ENCODE measurements at places on chromosomes 3 and 15. TPM values are rescaled to one million over a fixed set of nuclear protein-coding genes. Genes with fewer than 3 reads are reported as not detected.

DNA sequence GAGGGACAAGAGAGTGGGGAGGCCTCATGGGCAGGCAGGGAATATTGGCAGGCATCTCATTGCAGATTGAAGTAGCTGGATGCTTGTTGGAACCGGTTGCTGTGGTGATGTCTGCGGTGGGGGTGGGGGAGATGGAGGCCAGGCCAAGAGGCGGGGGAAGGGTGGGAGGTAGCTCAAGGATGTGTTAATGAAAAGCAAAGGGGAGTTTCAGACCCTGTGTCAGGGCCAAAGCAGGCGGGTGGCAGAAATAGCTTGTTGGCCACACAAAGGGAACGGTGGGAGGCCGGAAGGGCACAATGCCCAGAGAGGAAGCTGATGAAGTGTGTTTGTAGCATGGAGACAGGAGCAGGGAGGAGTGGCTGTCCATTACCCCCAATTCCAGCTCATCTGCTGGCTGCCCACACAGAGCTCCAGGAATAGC, 28.0 kb downstream of the CCDC33 start:
- no peak overlapping the region for H3K4me3 ChIP-seq
- no peaks in the 10 kb centered on the region for H3K36me3 ChIP-seq
- no peaks in the 10 kb centered on the region for H3K27me3 ChIP-seq
- peaks cover 27% of the 10 kb centered on the region for H3K4me1 ChIP-seq

DNA sequence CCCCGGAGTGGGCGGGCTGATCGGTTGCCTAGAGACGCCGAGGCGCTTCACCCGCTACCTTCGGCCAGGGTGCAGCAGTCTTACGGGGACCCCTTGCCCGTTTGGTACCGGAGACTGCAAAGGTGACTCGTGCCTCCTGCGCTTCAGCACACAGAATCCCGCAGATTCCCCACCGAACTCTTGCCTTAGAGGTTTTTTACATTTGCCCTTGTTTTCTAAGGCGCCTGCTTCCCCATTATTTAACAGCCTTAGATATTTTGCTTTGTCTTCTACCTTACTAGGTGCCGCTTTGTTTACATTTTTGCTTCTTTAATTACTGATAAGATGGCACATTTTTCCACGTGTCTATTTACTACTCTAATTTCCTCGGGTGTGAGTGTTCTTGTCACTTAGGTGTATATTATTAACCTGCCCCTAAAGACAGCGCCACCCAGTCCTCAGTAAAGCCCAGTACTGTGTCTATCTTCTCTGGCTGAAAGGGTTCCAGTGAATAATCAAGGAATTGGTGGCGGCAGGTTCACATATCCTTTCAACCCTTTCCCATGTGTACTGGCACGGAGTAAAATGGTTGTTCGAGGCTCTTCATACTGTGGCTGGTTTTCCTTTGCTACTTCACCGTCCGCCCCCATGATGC, 573 bp upstream of the CEP152 start:
- no peaks in the 10 kb centered on the region for H3K36me3 ChIP-seq
- no peaks in the 10 kb centered on the region for H3K27me3 ChIP-seq
- no peaks in the 10 kb centered on the region for H3K4me1 ChIP-seq
- DNase-seq, result peak; percentile 10
- H3K4me3 ChIP-seq, result peak overlapping the region; percentile 48

DNA sequence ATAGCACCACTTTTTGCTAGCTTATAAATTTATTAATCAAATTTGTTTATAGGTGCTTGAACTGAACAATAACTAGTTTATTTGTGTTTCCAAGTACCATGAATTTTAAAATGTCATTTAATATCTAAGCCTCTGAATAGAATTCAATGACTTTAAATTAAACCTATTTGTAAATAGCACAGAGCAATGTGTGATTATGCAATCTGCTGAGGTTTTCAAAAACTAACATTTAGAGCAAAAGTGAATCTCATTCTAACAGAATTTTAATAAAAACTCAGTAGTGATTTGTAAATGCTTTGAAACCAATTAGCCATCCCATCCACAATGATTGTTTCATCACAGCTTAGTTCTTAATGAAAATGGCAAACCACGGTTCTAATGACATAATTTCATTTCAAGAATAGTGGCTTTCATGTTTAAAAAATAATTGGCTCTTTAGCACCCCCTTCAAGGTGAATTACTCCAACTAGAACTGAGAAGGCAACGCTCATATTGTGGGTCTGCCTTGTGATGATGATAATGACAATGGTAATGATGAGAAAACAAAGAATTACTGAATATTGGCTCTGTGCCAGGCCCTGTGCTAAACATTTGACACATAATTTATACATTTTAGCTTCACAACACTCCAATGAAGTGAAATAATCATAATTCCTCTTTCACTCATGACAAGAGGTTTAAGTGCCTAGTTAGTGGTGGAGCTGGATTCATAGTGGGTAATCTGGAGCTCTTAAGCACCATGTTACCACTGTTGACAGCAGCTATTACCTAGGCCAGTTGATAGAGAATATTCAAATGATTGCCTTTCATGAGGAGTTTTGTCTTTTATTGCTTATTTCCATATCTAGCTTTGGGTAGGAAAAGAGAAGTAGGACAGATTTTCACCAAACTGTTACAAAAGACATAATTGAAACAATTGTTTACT, 145.7 kb downstream of the RBMS3 start:
- H3K36me3 ChIP-seq, result no peaks in the 10 kb centered on the region
- DNase-seq, result no peak
- no peak overlapping the region for H3K4me3 ChIP-seq
- H3K4me1 ChIP-seq, result peaks cover 50% of the 10 kb centered on the region
- H3K27me3 ChIP-seq, result no peaks in the 10 kb centered on the region

The MAP6D1 gene
- 3.0 TPM for total RNA-seq

All from thyroid gland (tissue), 4 donors.